ENCODE measurements at places on chromosomes 2 and 18.

DNA sequence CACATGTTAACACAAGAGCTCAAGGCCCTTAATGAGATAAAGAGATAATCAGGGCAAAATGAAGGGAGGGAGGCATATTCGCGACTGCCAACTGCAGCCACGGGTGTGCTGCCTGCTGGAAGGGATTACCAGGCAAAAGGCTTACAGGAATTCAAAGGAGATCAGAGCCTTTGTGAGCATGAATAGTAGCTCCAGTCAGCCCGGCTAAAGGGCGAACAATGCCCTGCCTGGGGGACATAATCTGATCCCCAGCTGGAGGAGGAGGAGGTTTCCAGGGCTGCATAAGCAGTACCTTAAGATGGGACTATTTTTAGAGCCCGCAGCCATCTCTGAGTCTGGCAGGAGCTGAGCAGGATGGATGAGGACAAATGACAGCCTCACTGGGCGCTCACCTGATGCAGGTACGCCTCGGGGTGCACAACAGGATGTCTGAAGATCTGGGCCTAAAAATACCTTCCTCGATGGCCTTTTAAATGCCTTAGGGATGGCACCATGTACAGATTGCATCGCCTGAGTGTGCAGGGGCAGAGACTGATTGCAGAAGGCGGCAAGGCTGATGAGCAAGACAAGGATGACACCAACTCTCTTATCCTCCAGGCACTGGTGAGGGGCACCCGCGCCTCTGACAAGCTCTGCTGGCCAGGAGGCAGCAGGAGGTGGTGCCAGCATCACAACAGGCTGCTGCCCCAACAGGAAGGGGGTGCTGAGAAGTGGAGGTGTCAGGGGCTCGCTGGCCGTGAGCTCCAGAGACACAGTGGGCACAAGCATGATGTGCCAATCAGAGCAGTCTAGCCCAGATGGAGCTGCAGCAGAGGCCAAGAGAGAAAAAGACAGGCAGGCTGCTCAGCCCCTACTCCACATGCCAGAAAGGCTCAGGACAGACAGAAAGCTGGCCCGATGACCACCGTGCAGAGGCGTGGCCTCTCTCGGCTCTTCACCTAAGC lies 111.4 kb downstream of the EIPR1 start:
- DNase-seq = no peak

- no peak for DNase-seq
These were observed 220.8 kb downstream of the TFCP2L1 start for GRCh38 chr2:121064186-121064585.

DNA sequence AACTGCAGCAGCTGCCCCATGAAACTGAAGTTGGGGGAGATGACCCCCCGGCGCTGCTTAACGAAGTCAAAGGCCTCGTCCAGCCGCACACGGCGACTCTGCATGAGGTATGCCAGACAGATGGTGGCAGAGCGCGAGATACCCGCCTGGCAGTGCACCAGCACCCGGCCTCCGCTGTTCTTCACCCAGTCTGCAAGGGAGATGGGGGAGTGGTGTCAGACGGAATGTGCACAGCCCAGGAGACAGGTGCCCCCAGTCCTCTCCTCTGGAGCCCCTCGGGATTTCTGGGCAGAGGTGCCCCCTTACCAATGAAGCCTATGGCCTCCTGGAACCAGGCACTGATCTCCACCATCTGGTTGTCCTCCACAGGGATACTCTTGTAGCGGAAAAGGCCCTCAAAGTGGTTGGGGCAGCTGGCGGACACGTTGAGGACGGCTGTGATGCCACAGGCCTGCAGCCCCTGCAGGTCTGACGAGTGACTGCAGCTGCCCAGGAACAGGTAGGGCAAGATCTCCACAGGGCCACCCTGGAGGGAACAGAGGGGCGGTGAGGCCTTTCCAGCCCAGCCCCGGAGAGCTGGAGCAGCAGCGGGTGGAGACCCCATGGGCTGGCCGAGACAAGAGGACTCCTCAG lies 1.3 kb downstream of the DUSP2 start:
- DNase-seq = no peak

DNA sequence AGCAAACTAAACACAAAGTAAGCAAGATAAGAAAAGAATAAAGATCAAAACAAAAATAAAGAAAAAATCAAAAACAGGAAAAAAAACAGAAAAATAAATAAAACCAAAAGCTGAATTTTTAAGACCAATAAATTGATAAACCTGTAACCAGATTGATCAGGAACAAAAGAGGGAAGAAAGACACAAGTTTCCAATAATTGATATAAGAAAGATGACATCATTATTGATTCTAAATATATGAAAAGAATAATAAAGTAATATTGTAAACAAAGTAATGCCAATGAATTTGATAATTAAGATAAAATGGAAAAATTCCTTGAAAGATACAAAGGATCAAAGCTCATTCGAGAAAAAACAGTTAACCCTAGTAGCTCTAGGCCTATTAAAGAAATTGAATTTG lies 394.6 kb upstream of the LRATD1 start:
- no peak for DNase-seq

DNA sequence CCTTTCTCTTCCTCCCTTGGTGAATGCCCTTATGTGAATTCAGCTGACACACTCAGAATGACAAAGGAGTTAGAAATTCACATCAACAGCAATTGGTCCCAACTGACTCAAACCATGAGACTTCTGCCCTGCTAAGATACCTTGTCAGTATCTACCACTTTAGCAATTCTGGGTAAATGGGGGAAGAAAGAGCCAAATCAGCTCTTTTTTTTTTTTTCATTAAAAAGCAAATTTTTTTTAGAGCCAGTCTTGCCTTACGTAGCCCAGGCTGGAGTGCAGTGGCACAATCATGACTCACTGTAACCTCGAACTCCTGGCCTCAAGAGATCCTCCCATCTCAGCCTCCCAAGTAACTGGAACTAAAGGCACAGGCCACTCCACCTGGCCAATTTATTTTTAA lies 1.7 kb upstream of the PPP4R1 start:
- DNase-seq = no peak

DNA sequence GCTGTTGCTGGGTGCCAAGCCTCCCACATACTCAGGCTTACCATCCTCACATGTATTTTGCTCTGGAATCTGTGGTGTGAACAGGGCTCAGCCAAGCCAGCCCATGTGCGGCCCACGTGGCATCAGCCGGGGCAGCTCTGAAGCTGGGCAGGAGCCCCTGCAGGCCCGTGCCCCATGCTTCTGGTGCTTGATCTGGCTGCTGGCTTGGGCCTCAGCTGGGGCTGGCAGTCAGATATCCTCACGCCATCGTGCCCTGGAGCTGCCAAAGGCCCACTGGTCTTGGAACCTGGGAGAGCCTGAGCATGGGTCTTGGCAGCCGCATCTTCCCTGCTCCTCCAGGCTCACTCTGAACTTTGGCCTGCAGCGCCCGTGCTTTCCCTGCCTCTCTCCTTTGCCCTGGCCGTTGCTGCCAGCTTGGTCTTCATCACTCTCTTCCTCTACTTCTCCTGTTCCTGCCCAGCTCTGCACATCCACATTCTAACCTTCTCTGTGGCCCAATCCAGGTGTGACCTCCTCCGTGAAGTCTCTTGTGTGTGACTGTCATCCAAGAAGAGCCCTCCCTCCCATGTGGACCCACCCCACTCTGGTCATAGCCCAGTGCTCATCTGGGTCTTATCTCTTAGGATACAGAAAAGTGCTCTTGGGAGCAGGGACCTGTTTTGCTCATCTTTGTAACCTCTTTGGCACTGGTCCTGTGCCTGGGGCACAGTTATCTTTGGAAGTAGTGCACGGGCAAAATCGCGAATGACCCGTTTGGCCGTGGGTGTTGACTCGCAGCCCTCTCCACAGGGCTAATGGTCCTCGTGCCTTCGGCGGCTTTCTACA lies 116.1 kb downstream of the RNF144A start:
- DNase-seq = no peak

GRCh38 chr2:74544634-74545033 lies 9.1 kb downstream of the LOXL3 start:
- no peak for DNase-seq

DNA sequence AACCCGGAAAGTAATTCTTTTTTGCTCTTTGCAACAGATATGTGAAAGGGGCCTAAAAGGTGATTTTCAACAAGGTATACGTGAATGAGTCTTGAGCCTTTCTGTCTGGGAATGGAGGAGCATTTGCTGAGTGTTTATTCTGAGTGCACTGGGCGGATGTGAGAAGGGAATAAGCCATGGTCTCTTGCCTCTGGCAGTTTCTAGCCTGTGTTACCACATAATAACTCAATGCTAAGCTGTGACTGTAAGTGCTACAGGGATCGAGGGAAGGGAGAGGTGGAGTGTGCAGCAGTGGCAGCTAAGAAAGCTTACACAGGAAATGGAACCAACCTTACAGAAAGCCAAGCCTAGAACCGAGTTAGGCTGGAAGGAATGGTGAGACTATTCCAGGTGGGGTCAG lies 444.3 kb downstream of the SLC4A3 start:
- DNase-seq = no peak

DNA sequence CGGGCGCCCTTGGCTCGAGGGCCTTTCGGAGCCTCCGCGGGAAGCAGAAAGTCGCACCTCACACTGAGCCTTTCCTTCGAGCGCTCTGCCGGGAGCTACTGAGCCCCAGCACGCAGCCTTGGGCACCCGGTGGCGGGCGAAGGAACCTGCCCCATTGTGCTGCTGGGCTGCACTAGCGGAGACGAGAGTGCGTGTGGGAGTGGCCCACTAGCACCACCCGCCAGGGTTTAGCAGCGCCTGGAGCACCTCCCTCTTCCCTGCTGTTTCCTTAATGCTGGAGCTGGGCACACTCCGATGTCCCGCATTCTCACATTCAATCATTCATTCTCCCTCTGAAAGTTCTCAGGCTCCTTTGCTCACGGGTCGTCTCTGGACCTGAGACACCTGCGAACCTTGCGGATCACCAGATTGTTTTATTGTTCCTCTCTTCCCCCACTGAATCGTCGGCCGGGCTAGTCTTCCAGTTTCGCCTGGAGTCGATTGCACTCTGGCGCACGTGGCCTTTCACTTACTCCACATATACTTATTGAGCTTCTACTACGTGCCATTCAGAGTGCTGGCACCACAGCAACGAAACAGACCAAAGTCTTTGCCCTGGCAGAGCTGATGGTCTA lies 8.5 kb upstream of the PAX3 start:
- no peak for DNase-seq

GRCh38 chr2:189534854-189535832 lies 45.4 kb downstream of the SLC40A1 start:
- peak; percentile 78 for DNase-seq

DNA sequence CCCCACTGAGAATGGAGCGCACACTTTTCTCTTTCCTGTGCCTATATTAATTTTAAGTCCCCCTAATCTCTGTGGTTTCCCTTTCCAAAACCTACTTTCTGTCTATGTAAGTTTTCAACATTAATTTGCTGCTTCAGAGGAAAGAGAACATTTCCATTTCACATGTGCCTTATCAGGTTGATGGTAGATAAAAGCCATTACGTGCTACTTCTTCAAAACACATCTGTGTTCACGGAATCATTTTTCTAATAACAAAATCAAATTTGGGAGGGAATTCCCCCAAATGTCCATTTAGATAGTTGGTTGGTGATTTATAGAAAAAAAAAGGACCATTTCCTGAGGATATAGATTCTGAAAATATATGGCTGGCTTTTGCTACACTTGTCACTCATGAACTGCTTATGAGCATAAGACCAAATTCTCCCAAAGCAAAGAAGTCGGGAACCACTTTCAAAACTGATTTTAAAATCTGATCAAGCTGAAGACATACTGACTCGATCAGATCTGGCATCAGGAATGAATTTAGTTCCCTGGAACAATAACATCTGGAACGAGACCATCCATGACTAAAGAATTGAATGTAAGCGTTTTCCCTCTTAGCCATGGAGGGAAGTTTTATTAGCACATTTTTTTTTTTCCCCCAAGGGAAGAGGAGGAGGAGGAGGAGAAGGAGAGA lies 8.2 kb downstream of the PTGR3 start:
- DNase-seq = no peak

DNA sequence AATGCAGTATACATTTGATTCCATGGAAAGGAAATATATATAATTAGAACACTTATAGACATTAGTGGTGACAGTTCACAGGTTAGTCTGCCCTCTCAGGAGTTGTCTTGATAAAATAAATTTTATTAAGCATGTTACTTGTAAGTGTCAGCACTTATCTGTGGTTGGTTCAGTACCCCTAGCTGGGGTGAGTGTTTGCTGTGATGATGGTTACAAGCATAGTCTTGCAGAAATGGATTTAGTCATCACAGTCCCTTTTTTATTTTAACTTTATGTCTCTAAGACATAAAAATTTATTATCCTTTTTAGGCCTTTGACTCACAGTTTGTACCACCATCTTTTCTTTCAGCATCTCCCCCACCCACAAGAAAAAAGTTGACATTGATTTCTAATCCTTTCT lies 52.1 kb downstream of the NCK2 start:
- DNase-seq = no peak

- DNase-seq = no peak
These were observed 21.4 kb downstream of the HADHA start for GRCh38 chr2:26223018-26223417.

DNA sequence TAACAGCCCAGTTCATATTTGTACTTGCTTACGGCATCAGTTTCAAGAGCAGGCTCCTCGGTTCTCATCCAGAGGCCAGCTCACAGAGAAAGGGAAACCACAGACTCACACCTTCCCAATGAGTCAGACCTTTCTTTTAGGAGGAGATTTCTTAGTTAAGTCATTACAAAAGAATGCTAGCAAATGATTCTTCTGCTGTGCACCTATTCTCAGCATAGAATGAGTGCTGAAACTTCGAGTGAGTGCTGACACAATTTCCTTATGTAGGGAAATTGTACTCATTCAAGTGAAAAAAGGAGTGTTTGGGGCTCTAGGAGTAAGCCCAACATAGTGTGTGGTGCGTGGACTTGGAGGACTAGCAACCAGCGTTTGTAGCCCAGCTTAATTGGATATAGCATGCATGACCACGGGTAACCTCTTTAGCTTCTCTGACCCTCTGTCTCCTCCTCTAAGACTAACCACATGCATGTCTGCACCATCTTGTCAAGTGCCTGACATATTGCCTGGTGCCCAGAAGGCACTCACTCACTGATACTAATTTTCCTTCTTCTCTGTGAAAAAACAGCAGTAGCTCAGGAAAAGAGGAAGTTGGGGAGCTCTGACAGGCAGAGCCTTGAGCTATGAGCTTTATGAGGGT lies 87.0 kb downstream of the ALPK2 start:
- DNase-seq = peak; percentile 77

GRCh38 chr2:234983011-234983726 lies 31.4 kb downstream of the SH3BP4 start:
- no peak for DNase-seq

GRCh38 chr2:210440206-210440605 lies 36.4 kb downstream of the LANCL1 start:
- no peak for DNase-seq

GRCh38 chr2:43212931-43213330 lies 13.5 kb downstream of the ZFP36L2 start:
- no peak for DNase-seq

- no peak for DNase-seq
These were observed 42.7 kb upstream of the POLE4 start for GRCh38 chr2:74915743-74916142.

- no peak for DNase-seq
These were observed 75.1 kb upstream of the NOL4 start for GRCh38 chr18:34299828-34300227.

GRCh38 chr2:38076152-38076709 lies 280 bp upstream of the CYP1B1 start:
- DNase-seq = peak; percentile 87

Data from stromal cell of bone marrow (primary cell).